Testis (tissue), 5 donors: ENCODE measurements at places on chromosomes 6 and 20. TPM values are rescaled to one million over a fixed set of nuclear protein-coding genes. Genes with fewer than 3 reads are reported as not detected.

The PLG gene
- total RNA-seq = 0.62 TPM

The RTF2 gene
- total RNA-seq = 76.4 TPM

The LAMP5 gene
- 0.71 TPM for total RNA-seq

The IDH3B gene
- 105 TPM for total RNA-seq

The EYS gene
- 1.3 TPM for total RNA-seq

The CCN6 gene
- total RNA-seq = 3.5 TPM

The VGLL2 gene
- 1.7 TPM for total RNA-seq

The ELOVL2 gene
- total RNA-seq = 30.7 TPM

The BPIFB1 gene
- total RNA-seq = 5.5 TPM

The MOCS3 gene
- total RNA-seq = 9.3 TPM

The APOM gene
- total RNA-seq = 7.5 TPM

The RAE1 gene
- total RNA-seq = 111 TPM

The MOG gene
- 0.19 TPM for total RNA-seq

The TFAP2C gene
- total RNA-seq = 1.3 TPM

The ARG1 gene
- total RNA-seq = not detected

The RAB44 gene
- total RNA-seq = 0.24 TPM

The MEI4 gene
- total RNA-seq = 6.3 TPM

The TMEM14B gene
- total RNA-seq = 91.7 TPM

The RRAGD gene
- 19.4 TPM for total RNA-seq

The FAM83B gene
- 1.3 TPM for total RNA-seq

The CCN5 gene
- total RNA-seq = 37.0 TPM

The ADAM33 gene
- total RNA-seq = 61.1 TPM

The SIRPB2 gene
- total RNA-seq = 0.63 TPM

The MICA gene
- 24.7 TPM for total RNA-seq

The CTAGE9 gene
- 3.7 TPM for total RNA-seq

The SYCP2 gene
- 55.8 TPM for total RNA-seq

The LINC00237 gene
- not detected for total RNA-seq

The GJA1 gene
- 61.0 TPM for total RNA-seq

The DAAM2 gene
- 66.1 TPM for total RNA-seq

The ZNF311 gene
- total RNA-seq = 3.5 TPM

The OR2H1 gene
- total RNA-seq = 16.9 TPM

The DCBLD1 gene
- 22.2 TPM for total RNA-seq

The RPL10A gene
- total RNA-seq = 538 TPM

The HEY2 gene
- 7.3 TPM for total RNA-seq

The PSMA7 gene
- total RNA-seq = 203 TPM

The CD40 gene
- total RNA-seq = 5.0 TPM

The VSTM2L gene
- 40.2 TPM for total RNA-seq
